Right forelimb (tissue), 1 donor: ENCODE measurements at places on chromosomes 2 and 18.

GRCh38 chr2:134368009-134368817 lies 114.3 kb downstream of the MGAT5 start:
- DNase-seq, result no peak

GRCh38 chr2:233395687-233396086 lies 41.4 kb downstream of the DGKD start:
- no peak for DNase-seq

- DNase-seq, result no peak
Observed at GRCh38 chr2:224069172-224069571, 30.1 kb upstream of the SERPINE2 start.

DNA sequence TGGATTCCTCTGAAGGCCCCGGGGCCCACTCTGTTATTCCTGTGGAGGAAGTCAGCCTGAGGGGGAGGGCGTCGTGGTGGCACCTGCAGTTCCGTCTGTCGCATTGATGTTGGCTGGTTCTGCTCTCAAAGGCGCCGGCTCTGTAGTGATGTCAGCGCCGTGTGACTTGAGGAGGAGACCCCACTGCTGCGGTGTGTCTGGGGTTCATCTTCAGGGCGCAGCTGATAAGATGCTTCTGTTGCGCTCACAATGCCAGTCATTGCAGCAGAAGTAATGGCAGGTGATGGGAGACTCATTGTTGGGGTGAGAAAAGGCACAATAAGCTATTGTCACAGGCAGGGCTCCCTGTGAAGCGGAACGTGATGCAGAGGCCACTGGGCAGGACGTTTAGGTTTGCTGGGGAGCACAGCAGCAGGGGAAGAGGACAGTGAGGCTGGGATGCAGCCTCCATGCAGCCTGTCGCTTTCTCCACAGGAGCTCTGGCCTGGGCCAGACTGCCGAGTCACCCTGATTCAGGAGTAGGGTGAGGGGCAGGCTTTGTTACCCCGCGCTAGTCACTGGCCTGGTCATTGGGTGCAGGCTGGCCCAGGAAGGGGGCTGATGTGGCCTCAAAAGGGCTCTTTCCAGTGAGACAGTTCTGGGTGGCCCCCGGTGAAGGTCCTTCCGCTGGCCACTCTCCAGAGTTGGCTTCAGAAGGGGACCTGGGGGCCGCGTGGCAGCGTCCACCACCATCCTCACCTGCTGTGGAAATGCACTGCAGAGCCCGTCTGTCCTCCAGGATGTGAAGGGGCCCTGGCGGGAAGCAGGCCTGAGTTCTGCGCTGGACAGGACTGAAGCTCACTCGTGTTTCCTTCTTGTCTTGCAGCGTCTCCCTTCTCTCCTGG lies 42.9 kb downstream of the SH3BP4 start:
- DNase-seq, result no peak

DNA sequence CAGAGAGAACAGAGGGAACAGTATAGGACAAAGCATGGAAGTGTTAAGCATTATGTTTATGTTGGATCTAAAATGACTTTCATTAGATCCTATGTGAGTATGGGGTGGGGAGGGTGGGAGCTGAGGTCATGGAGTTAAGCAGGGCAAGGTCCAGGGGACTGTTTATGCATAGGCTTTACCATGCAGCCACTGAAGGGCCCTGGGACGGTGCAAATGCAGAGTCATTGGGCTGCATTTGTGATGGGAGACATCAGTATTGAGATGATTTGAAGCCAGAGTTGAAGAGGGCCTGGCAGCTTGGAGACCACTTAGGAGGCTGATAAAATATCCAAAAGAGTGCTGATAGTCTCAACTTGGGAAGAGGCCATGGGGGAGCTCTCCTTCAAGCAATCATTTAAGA lies 22.7 kb downstream of the IL1RL2 start:
- DNase-seq, result no peak
